ENCODE measurements at places on chromosomes 12 and 14. TPM values are rescaled to one million over a fixed set of nuclear protein-coding genes. Genes with fewer than 3 reads are reported as not detected.

The CCDC38 gene
- not detected for total RNA-seq

The CIROP gene
- total RNA-seq = not detected

The RILPL1 gene
- total RNA-seq = 9.8 TPM

The GARIN6 gene
- total RNA-seq = not detected

The ADCY6 gene
- 40.6 TPM for total RNA-seq

The PTGDR gene
- total RNA-seq = not detected

The FAR2 gene
- total RNA-seq = 64.4 TPM

The BCL7A gene
- 7.7 TPM for total RNA-seq

The POU6F1 gene
- 1.3 TPM for total RNA-seq

The FAM186B gene
- 0.13 TPM for total RNA-seq

The TMEM132D gene
- not detected for total RNA-seq

The STRN3 gene
- 63.2 TPM for total RNA-seq

The MYH7 gene
- not detected for total RNA-seq

The EIF2S3B gene
- total RNA-seq = 1.4 TPM

The DPPA3 gene
- total RNA-seq = not detected

The RNASE7 gene
- not detected for total RNA-seq

The ALDH2 gene
- total RNA-seq = 69.0 TPM

The TAS2R46 gene
- total RNA-seq = 1.6 TPM

The SYCP3 gene
- total RNA-seq = under 0.01 TPM

The RBM23 gene
- 59.9 TPM for total RNA-seq

The NRXN3 gene
- 0.04 TPM for total RNA-seq

The LMNTD1 gene
- total RNA-seq = not detected

The WNT1 gene
- total RNA-seq = not detected

The P2RX2 gene
- not detected for total RNA-seq

The JPH4 gene
- total RNA-seq = not detected

The ACRBP gene
- 0.11 TPM for total RNA-seq

The CACNA2D4 gene
- 0.18 TPM for total RNA-seq

The RD3L gene
- not detected for total RNA-seq

The KRT2 gene
- total RNA-seq = not detected

The LTBP2 gene
- total RNA-seq = 122 TPM

The CLEC2A gene
- not detected for total RNA-seq

The PMCH gene
- 0.66 TPM for total RNA-seq

The ATP2A2 gene
- total RNA-seq = 158 TPM

The POTEM gene
- not detected for total RNA-seq

The PLCZ1 gene
- not detected for total RNA-seq

The TMEM229B gene
- 0.07 TPM for total RNA-seq

The NPFF gene
- not detected for total RNA-seq

The C1RL gene
- total RNA-seq = 19.7 TPM

The RFLNA gene
- 70.8 TPM for total RNA-seq

The SRSF9 gene
- 311 TPM for total RNA-seq

The CD4 gene
- total RNA-seq = 0.07 TPM

The IAPP gene
- total RNA-seq = not detected

The DGKA gene
- total RNA-seq = 36.0 TPM

The RBP5 gene
- total RNA-seq = not detected

The TMPRSS12 gene
- total RNA-seq = not detected

The FOXN4 gene
- total RNA-seq = not detected

The PPFIA2 gene
- 0.40 TPM for total RNA-seq

The SLC25A47 gene
- total RNA-seq = 0.04 TPM

The KLHL33 gene
- 0.04 TPM for total RNA-seq

The TMBIM4 gene
- 77.8 TPM for total RNA-seq

The MAP1LC3B2 gene
- 1.7 TPM for total RNA-seq

The PAH gene
- total RNA-seq = not detected

The TAS2R30 gene
- total RNA-seq = 2.2 TPM

The PPHLN1 gene
- total RNA-seq = 75.6 TPM

The COX8C gene
- not detected for total RNA-seq

The FAM161B gene
- total RNA-seq = 1.5 TPM

The ARHGEF40 gene
- total RNA-seq = 6.2 TPM
